LHCN-M2 (cell line): ENCODE measurements at places on chromosomes 4 and X. TPM values are rescaled to one million over a fixed set of nuclear protein-coding genes. Genes with fewer than 3 reads are reported as not detected.

DNA sequence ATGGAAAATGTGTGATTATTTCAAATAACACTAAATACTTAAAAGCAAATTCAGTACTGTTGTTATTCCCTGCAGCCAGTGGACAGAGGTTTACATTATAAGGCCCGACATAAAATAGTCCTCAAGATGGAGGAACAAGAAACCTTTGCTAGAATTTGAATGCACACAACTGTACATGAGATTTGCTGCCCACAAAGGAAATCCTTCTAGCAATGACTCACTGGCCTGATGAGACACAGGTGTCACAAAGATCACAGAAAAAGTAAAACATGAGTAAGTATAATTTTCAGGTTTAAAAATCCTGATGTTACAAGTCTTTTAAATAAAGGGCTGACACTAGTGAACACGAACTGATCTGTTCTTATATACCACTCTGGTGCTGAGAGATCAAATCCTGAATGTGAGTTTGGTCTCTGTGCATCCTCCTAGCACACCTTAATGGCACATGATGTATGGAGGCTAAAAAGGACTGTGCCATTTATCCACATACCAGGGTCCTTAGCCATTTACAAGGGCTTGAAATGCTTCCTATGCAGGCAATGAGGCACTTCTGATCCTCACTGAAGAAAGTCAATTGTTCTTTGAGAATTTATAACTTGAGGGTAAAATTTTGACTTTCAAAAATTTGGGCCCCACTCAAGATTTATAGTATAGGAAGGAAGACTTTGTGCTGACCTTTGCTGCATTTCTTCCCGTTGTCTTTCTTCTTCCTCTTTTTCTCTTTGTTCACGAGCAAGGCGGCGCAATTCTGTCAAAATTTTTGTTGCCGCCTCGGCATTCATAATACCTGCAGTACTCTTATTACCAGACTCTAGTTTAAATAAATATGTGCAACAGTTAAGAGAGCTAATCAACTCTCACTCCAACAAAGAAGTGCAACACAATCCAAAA lies 23.0 kb downstream of the MAP7D3 start:
- peak; percentile 15 for DNase-seq

- DNase-seq: no peak
These were observed 161.6 kb upstream of the PRDX4 start for GRCh38 chrX:23505531-23506303.

GPR82 gene
- not detected in 2 replicates for total RNA-seq

GRCh38 chrX:133838761-133839676 lies 146.4 kb downstream of the GPC3 start:
- peak; percentile 17 for DNase-seq

DNA sequence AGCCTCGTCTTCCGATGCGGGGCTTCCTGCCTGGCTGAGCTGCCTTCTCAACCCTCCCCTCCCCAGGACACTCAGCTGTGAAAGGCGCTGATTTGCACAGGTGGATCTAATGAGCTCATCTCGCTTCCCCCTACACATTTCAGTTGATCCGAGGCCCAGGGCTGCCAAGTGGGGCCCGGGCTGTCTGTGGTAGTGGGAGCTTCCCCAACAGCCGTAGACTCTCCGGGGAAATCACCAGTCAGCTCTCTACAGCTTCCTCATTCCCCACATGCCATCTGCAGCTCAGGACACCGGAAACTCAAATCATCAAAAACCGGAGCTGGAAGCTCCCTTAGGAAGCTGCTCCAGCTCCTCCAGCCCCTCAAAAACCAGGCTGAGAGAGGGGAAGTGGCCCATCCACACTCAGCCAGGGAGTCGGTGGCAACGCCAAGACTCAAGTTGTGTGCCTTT lies 56.2 kb downstream of the SMIM20 start:
- peak; percentile 92 for DNase-seq

DNA sequence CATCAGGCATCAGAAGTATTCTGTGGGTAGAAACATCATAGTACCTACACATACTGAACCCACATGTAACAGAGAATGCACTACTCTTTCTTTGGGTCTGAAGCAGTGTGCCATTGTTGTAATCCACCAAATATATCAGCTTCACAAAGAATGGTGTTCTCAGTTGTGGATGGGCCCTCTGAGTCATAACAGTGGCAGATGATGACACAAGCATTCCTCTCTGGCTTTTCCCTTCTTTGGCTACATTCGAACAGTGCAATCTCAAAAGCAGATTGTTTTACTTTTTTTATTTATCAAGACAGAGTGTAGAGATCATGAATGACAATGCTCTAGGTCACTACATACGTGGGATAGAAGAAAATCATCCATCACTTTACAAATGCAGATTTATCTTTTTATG lies 247.2 kb upstream of the EPHA5 start:
- peak; percentile 69 for DNase-seq

DNA sequence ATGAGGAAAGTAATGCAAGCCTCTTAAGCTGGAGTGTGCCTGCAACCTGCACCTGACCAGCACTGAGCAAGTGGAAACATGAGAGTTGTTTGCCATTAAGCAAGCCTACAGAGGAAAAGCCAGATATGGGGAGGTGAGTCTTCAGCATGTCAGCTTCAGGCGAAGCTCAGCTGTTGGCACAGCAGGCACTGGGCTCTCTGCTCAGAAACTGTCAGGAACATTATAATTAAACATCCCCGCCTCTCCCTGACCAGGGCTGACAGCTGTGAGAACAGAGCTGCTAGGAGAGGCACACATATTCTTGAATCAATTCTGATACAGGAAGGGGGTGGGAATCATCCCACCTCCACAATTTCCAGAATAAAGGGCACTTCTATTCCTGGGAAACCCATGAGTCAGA lies 19.0 kb upstream of the DCX start:
- DNase-seq: no peak
